ENCODE measurements at places on chromosomes 4 and X.

- peak; percentile 8 for DNase-seq
Measured at GRCh38 chr4:175823015-175823742, 11.1 kb upstream of the GPM6A start.

DNA sequence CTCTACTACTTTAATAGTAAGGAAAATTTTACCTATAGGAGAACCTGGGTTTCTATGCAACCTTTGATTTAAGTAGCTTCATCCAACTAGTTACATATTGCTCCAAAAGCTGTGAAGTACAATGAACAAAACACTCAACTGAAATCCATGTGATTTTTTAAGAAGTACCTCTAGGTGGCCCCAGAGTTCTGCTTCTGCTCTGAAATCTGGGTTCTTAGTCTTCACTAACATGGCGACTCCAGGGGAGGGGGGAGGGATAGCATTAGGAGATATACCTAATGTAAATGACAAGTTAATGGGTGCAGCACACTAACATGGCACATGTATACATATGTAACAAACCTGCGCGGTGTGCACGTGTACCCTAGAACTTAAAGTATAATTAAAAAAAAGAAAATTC lies 73.4 kb upstream of the MAGEB2 start:
- DNase-seq: peak; percentile 0

GRCh38 chr4:25809996-25810395 lies 52.8 kb downstream of the SEL1L3 start:
- DNase-seq: no peak

- no peak for DNase-seq
Measured at GRCh38 chrX:46737041-46737440, 21.9 kb downstream of the SLC9A7 start.

DNA sequence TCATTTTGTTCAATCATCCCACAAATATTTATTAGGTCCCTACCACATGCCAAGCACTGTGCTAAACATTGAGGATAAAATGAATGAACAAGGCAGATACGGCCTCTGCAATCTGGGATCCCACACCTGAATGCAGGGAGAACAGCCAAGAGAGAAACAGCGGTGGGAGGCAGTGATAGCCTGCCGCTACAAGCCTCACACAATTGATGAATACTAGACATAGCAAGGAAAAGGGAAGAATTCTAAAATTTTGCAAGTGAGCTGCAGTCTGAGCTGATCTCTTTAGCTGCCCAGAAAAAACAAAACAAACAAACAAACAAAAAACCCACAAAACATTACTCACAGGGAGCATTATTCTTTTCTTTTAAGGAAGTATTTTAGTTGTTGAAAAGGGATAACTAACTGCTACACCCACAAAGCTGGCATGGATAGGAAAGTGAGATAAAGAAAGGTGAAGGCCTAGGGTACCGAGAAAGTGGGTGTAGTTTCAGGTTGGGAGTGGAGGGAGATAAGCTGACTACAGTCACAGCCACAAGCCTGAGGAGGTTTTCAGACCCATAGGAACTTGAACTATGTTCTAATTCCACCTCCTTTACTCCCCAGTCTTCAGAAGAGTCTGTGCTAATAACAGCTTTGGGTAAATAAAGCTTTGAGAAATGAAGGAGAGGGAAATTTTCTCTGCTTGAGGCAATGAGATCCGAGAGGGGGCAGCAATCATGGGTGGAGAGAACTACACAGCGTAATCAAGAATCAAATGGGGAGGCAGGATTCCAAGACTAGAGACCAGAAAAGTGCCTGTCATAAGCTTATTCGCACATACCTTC lies 85.4 kb downstream of the SH3RF1 start:
- no peak for DNase-seq

GRCh38 chr4:89249716-89250361 lies 57.8 kb downstream of the GPRIN3 start:
- no peak for DNase-seq

Measured in GM12864 (cell line).